Stimulated activated CD4-positive, alpha-beta T cell treated with anti-CD3 and anti-CD28 coated beads, Interleukin-1b, Interleukin-23, amount 100 ng/mL, for 1 hour (primary cell): ENCODE measurements at places on chromosomes 4 and X.

DNA sequence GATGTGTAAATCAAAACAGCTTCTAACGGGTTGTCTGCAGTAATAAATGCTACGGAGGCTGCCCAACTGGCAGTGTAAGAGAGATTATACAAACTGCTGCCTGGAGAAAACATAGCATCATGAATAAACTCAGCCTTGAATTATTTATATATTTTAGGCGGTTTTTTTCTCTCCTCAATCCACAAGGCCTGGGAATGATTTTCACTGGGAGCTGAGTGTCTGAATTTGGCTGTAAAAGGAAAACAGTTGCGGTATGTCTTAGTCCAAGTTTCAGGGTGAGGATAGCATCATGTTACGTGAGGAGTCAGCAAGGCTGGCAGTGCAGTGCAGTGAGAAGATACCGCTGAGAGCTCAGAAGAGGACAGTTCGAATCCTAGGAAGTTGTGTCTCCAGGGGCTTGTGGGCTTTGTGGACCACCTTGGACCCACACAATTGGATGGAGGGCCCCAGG, 291.5 kb upstream of the BOD1L1 start:
- no peak for DNase-seq

GRCh38 chr4:36128689-36129088, 115.6 kb downstream of the ARAP2 start:
- DNase-seq: no peak

DNA sequence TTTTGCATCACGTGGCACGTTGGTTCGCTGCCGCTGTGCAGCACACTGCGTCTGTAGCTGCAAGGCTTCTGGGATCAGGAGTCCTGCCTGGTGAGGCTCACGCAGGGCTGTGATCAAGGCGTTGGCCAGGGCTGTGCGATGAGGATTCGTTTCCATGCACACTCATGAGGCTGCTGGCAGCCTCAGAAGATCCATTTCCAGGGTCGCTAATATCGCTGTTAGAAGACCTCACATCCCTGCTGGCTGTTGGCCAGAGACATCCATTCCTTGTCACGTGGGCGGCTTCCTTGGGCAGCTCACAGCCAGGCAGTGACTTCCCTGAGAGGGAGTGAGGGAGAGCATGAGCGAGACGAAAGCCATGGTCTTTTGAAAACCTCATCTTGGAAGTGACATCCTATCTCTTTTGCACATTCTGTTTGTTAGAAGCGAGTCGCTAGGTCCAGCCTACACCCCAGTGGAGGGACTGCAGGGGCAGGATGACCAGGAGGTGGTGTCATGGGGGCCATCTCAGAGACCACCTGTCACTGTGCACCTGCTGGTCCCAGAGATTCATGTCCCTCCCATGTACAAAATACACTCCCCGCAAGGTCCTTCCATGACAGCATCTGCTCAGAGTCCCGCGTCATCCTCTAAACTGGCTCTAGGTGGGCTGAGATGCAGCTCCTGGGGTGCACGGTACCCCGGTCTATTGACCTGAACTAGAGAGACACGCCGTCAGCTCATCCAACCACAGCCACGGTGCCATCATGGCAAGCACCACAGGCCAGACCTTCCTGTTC, 12.2 kb downstream of the RGS12 start:
- no peak for DNase-seq

DNA sequence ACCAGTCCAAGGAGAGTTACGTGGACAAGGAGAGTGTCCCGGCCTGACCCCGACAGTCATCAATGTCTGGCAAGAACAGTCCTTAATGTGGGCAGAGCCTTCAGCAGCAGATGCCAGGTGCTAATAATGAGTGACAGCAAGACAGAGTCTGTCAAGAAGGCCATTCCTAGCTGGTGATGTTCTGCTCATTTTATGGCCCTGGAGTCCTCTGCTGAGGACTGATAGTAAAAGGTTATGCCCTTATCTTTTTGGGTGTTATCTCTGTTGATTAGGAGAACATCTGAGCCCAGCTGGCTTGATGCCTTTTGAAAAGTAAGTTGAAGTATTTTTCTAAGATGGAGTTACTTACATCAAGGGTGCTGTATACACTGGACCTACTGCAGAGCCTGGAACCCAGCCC, 67.3 kb downstream of the SLC34A2 start:
- no peak for DNase-seq

DNA sequence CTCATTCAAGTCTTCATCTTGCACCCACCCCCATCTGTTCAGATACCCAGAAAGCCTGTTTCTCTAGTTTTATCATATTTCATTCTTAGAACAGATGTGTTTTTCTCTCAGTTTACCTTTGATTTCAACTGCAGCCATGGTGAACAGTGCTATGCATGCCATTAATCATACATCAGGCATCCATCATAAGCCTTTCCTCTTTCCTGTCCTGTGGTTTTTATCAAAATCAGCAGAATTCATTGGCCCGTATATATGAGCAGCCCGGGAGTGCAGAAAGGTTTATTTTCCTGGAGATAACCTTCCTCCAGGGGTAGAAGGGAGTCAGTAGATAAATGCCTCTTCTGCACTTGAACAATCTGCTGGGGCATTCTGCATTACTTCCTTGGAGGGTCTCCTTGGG, 65.7 kb downstream of the IL21 start:
- DNase-seq: no peak

GRCh38 chr4:102172341-102172740, 172.9 kb downstream of the SLC39A8 start:
- no peak for DNase-seq

GRCh38 chr4:16807355-16807754, 91.1 kb downstream of the LDB2 start:
- no peak for DNase-seq

DNA sequence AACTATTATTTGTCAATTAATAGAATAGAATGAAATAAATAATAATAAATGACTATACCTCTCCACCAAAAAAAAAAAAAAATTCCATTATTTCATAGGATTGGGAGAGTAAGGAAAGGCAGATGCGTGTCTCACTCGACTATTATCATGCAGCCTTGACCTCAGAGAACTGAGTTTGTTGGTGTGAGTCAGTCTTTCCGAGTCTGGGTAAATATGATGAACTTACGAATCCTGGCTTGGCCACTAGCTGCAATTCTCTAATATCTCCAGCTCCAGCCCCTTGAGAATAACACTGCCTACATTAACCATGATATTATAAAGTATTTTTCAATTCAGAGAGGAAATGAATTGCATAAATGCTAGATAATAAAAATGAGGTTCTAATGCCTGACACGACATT, 46.6 kb upstream of the DHX15 start:
- no peak for DNase-seq

DNA sequence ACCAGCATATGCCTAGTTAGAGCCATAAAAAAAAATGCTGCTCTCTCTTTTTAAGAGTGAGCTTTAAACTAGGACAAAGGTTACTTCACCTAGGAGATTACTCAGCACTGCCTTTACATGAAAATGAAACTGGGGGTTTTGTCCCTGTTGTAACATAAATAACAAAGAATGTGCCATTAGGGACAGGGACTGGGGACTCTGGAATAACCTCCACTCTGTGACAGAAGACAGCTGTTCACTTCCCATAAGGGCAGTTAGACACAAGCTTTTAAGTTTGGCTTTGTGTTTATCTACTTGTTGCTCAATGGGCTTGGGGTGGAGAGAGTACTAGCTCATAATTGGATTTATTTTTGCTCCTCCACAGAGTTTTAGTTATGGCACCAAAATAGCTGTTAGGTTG, 11.9 kb downstream of the ENPEP start:
- no peak for DNase-seq

GRCh38 chr4:40403081-40403480, 67.9 kb downstream of the CHRNA9 start:
- no peak for DNase-seq

- DNase-seq: no peak
These were observed 62.4 kb downstream of the ARHGAP10 start for GRCh38 chr4:147794314-147794680.

GRCh38 chr4:136861091-136861490, 671.2 kb downstream of the PCDH18 start:
- no peak for DNase-seq

DNA sequence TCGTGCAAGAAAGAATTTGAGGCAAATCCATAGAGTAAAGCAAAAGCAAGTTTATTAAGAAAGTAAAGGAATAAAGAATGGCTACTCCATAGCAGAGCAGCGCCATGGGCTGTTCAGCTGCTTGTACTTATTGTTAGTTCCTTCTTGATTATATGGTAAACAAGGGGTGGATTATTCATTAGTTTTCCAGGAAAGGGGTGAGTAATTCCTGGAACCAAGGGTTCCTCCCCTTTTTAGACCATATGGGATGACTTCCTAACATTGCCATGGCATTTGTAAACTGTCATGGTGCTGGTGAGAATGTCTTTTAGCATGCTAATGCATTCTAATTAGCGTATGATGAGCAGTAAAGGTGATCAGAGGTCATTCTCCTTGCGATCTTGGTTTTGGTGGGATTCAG, 23.5 kb upstream of the CEP135 start:
- no peak for DNase-seq

- no peak for DNase-seq
These were observed 813 bp upstream of the APBB2 start for GRCh38 chr4:41215155-41215554.

DNA sequence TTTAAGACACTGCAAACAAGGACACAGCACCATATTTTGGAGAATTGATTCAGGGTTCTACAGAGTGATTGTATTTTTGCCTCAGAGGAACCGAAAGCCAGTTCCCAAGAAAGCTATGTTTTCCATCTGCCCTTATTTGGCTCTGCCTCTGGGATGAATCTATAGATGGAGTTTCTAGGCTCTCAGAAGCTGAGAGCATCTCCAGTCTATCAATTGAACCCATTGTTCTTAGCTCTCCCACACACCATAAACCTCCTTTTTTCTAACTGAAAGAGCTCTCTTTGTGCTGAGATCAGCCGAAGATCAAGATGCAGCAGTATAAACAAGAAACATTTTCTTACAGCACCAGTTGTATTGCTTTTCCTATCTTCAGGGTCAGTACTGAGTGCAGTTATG, 16.9 kb downstream of the PLP1 start:
- DNase-seq: no peak

GRCh38 chr4:12118651-12119213, 690.0 kb upstream of the HS3ST1 start:
- no peak for DNase-seq

- no peak for DNase-seq
These were observed 56.7 kb downstream of the DOCK11 start for GRCh38 chrX:118552121-118552900.

DNA sequence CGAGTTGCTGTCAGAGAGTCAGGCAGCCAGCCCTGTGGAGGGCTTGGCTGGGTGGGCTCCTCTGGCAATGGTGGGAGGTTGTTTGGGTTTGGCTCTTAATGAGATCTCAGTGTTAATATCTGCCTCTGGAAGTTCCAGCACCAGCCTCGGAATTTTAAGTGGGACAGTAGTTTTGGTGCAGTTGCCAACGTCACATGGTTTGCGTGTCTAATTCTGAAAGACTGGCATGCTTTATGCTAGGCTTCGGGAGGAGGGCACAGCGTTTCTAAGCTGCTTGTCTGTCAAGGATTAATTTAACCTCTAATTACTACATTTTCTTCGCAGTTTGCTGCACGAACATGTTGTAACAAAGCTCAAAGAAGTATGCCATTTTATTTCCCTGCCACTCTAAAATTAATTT, 9.2 kb downstream of the MAMLD1 start:
- DNase-seq: no peak

DNA sequence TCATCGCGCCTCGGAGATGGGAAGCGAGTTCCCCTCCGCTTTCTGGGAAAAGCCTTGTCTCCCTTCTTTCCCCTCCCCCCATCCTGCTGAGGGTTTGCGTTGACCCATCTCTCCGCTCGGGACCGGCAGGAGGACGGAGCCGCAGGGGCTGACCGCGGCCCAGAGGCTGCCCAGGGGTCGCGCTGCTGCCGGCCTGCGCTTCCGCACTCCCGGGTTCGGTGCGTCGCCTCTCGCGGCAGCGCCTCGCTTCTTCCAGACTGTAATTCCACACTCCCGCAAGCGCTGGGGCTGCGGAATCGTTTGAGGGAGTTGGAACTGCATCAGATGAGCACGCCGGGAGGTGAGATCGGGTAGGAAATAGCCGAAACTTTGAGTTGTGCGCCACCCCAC, 88.3 kb downstream of the BCOR start:
- DNase-seq: no peak

- no peak for DNase-seq
These were observed 72.6 kb downstream of the SMARCA5 start for GRCh38 chr4:143586080-143586479.
